ENCODE measurements at places on chromosomes 5 and 9.

DNA sequence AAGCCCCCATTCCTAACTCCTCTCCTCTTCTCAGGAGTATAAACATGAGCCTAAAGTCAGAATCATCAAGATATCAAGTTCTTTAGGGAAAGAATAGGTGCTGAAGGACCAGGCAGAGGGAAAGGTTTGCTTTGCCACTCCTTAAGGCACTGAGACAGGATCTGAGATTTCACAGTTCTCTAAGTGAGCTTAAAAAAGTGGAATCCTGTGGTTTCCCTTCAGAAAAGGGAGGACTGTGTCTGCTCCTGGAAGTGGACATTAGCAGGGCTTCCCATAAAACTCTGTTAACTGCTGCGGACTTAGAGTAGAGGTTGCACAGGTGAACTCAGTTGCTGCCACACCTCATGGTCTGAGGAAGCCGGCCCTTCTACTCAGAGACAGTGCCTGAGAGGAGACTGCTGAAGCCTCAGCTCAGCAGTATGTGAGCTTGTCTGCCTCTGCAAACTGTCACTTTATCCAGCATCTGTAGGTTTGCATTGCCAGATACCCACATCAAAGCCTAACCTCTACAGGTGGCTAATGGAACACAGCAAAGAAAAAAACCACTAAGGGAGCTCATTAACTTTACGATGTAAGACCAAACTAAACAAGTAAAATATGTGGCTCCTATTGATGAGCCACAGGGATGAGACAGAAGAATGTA is 42.9 kb downstream of the RIC1 start:
- no peak for DNase-seq

DNA sequence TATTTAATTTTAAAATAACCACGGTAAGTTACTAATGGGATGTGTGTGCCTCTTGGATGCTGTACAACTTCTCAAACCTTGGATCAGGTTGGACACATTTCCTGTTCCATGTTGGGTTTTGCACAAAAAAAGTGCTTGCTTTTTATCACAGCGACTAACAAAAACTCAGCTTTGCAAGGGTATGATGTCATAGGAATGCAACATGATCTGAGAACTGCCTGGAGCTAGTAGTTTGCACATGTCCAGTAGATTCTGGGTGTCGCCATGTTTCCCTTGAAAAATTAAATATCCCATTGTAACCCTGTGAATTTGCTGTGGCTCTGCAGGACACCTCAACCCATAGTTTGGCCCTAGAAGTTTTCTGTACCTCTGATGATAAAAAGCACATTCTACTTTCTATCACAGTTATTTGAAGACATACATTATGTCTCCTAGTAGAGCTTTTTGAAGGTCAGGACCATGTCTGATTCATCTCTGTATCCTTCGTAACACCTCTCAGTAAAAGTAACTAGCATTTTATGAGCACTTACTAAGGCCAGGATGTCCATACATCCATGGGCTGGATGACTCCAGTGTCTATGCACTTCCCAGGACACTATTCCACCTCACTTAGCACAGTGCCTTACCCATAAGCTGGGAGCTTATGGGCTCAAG is 11.5 kb upstream of the FRMPD1 start:
- no peak for DNase-seq

- no peak for DNase-seq
Observed at GRCh38 chr5:86880344-86880743, 262.6 kb downstream of the COX7C start.

- DNase-seq, result no peak
Observed at GRCh38 chr9:3962971-3963642, 336.8 kb downstream of the GLIS3 start.

DNA sequence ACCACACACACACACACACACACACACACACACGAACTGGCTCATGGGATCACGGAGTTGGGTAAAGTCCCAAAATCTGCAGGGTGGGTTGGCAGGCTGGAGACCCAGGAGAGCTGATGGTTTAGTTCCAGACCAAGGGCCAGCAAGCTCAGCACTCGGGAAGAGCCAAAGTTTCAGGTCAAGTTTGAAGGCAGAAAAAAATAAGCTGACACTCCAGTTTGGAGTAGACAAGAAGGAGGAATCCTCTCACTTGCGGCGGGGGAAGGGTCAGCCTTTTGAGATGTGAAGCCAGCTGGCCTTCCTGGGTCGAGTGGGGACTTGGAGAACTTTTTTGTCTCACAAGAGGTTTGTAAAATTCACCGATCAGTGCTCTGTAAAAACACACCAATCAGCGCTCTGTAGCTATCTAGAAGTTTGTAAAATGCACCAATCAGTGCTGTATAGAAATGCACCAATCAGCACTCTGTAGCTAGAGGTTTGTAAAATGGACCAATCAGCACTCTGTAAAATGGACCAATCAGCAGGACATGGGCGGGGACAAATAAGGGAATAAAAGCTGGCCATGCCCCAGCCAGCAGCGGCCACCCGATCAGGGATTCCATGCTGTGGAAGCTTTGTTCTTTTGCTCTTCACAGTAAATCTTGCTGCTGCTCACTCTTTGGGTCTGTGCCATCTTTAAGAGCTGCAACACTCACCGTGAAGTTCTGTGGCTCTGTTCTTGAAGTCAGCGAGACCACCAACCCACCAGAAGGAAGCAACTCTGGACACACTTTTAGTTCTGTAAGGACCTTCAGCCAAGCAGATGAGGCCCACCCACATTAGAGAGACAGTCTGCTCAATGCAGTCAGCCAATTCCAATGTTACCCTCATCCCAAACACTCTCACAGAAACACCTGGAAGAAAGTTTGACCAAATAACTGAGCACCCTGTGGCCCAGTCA is 37.8 kb upstream of the UNC5A start:
- no peak for DNase-seq

DNA sequence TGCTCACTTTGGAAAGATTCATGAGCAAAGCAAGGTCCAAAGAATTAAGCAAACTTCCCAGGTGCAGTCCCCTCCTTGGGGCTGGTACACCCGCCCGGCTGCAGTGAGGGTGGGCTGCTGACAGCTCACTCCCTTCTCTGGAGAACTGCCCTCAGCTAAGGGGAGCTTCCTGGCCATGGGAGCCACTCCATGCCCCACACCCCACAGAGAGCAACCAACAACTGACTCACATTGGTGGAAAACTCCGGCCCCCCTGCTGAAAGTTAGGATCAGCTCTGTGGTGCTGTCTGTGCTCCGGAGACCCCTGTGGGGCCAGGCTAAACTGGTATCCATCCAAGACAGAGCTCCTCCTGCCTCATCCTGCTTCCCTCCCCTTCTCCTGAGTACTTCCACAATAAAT is 223.0 kb downstream of the GABBR2 start:
- no peak for DNase-seq

Measured in effector memory CD4-positive, alpha-beta T cell (primary cell).